NCI-H82 (cell line): ENCODE measurements at places on chromosomes 7 and 10.
A peak's percentile ranks its signal among the peaks of the same experiment; 100 is the strongest.

- peak; percentile 77 for DNase-seq
These were observed 539 bp upstream of the MKLN1 start for GRCh38 chr7:131327049-131327625.

GRCh38 chr10:63573068-63573697, 52.0 kb downstream of the REEP3 start:
- no peak for DNase-seq

GRCh38 chr10:43226441-43226840, 40.4 kb downstream of the RASGEF1A start:
- no peak for DNase-seq

DNA sequence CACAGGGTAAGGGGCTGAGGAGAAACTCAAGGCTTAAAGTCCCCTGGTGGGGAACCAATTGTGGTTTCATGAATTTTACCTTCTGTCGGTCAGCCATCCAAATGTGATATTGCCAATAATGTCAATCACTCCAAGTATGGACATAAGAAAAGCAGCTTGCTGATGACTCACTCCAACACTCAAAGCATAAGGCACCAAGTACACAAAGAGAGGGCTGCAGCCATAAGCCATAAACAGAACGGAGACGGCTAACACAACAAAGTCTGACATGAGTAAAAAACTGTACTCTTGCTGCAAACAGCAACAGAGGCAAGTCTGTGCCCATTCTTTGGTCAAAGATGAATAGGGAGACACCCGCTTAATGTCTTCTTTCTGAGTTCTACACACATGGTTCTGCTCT, 24.2 kb downstream of the IFIT5 start:
- no peak for DNase-seq

- no peak for DNase-seq
These were observed 673.3 kb upstream of the LRRN3 start for GRCh38 chr7:110417611-110418010.

GRCh38 chr10:91210435-91210834, 10.0 kb upstream of the PCGF5 start:
- peak; percentile 11 for DNase-seq

- DNase-seq, result no peak
These were observed 117.4 kb downstream of the CABCOCO1 start for GRCh38 chr10:61779950-61780659.

GRCh38 chr7:87933605-87933952, 472 bp upstream of the ADAM22 start:
- DNase-seq, result no peak

DNA sequence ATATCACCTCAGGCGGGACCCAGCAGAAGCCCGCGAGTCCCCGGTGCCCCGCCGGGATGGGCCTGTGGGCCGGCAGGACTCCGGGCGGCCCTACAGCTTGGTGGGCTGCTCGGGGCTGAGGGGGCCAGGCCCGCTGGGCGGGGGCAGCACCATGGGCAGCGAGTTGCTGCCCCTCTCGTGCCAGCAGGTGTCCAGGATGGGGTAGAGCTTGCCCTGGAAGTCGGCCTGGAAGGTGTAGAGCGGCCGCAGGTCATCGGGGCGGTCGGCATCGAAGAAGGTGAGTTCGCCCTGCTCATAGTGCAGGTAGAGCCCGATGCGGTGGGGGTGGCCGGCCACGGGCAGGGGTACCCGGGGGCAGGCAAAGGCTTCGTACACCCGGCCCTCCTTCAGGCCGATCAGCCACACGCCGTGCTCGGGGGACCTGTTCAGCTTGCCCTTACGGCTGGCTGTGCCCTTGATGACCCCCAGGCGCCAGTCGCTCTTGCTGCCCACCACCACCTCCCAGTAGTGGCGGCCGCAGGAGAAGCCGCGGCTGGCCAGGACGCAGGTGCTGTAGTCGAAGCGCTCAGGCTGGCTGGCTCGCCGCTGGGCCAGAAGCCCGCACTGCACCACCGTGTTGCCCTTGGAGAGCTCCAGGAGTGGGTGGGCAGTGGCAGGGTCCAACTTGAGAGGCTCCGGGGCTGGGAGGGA, 4.3 kb upstream of the NSUN5 start:
- DNase-seq, result no peak

- no peak for DNase-seq
These were observed 3.4 kb downstream of the ENTPD1 start for GRCh38 chr10:95759233-95759826.

DNA sequence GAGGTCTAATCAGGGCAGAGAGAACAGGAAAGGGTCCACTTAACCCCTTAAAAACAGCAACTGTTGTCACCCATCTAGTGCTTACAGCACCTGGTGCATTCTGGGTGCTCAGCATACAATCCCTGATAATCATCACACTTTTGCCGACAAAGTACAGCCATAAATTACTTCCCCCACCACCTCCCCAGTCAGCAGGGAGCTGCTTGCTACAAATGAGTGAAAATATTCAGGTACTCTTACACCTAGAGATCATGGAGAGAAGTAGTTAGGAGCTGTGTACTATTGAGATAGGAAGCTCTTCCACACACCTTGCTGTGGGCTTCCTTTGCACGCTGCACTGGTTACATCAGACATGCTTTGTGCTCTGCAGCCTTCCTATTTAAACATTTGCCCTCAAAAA, 723.5 kb upstream of the GALNT17 start:
- no peak for DNase-seq

DNA sequence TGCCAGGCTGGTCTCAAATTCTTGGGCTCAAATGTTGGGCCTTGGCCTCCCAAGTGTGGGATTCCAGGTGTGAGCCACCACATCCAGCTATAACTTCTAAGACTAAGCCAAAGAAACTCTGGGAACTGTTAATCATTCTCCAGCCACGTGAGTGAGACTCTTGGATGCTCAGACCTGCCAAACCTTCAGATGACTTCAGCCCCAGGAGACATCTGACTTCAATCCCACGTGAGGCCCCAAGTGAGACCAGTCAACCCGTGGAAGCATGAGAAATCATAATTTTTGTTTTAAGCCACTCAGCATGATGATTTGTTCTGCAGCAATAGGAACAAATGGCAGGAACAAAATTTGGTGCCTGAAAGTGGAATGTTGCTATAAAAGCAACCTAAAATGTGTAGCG, 4.3 kb upstream of the PCBD1 start:
- DNase-seq, result no peak

DNA sequence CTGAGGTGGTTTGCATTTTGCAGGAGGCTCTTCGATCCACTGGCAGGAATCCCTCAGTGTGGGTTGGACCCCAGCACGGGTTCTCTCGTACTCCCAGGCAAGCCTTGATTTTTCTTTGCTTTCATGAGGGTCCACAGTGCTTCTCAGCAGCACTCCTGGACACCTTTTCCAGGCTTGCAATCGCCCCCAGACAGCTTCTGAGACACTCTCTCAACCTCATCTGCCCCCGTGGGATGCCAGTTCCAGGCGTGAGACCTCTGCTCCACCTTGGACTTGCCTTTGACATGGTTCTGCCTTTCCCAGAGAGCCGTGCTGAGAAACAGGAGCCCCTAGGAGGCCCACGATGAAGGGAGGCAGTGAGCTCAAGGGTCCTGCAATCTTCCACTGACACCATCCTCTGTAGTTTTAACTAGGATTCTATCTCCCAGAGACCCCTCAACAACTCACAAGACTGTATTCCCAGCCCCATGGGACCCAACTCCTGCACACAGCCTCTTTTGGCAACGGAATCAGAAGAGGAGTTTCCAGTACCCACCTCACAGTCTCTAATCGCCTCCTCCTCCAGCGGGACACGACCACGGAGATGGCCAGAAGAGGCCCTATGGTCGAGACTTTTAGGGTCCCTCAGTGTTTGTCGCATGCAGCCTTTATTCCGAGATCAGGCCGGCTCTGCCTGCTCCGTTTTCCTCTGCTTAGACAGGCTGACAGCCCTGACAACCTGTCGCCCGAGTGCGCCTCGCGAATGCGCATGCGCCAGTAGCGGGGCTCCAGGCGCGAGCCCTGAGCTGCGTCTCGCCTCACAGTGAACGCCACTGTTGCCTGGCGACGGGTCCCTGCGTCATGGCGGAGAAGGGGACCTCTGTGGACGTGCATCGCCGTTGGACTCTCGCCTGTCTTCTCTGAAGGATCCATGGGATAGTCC, 26.0 kb upstream of the ZNF273 start:
- peak; percentile 85 for DNase-seq

DNA sequence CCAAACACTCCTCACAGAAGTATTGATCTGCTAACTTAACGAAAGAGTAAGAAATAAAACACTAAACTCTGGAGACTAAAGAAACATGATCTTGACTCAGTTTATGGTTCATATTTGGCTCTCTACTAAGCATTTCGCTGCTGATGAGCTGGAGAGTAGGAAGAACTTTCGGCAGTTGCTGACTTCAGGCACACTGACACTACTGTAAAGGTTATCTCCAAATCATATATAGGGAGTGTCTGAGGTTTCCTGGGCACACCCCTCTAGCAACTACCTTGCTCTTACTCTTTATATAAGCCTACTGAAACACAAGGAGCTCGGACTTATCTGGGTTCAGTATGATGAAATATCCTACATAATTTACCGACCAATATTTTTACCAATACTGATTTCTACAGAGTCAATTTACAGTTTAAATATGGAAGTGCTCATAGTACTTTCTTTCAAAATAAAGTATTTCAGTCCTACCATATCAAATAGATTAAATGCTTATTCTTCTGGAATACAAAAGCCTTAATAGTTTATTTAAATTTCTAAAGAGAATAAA, 39.5 kb downstream of the ERCC6 start:
- DNase-seq, result no peak

DNA sequence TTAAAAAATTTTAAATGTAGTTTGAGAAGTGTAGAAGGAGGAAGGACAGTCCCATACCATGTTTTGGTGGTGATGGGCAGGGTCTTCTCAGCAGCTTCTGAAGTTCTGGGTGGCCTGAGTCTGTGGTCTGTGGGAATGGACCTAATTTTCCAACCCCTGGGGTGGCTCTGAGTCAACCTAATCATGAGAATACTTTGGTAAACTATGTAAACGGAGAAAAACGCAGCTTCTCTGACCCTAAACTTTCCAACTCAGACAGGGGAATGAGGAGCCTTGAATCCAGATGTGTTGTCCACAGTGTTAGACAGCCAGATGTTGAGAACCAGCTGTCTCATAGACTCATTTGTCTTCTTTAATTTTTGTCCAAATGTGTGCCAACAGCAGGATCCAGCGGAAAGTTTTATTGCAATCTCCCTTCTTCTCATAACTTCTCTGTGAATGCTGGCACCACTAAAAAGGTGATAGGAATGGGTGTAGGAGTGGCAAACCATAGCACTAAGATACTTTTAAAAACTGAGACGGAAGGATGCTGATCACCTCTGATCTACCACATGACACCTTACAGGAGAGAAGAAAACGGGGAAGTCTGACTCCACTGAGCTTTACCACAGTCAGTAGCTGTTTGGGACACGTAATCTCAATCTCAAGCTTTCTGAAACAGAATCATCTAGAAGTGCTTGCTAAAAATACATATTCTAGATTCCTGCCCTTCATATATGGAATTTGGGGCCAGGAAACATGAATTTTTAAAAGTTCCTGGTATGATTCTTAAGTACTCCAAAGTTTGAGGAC, 90.5 kb upstream of the PHYHIPL start:
- DNase-seq, result no peak

GRCh38 chr7:137879357-137880158, 32.8 kb upstream of the DGKI start:
- no peak for DNase-seq

GRCh38 chr7:171912-172515, 20.4 kb upstream of the FAM20C start:
- DNase-seq, result no peak

GRCh38 chr10:123241391-123242141, 87.4 kb downstream of the BUB3 start:
- no peak for DNase-seq

GRCh38 chr10:74460812-74461211, 309.8 kb downstream of the ADK start:
- DNase-seq, result no peak

DNA sequence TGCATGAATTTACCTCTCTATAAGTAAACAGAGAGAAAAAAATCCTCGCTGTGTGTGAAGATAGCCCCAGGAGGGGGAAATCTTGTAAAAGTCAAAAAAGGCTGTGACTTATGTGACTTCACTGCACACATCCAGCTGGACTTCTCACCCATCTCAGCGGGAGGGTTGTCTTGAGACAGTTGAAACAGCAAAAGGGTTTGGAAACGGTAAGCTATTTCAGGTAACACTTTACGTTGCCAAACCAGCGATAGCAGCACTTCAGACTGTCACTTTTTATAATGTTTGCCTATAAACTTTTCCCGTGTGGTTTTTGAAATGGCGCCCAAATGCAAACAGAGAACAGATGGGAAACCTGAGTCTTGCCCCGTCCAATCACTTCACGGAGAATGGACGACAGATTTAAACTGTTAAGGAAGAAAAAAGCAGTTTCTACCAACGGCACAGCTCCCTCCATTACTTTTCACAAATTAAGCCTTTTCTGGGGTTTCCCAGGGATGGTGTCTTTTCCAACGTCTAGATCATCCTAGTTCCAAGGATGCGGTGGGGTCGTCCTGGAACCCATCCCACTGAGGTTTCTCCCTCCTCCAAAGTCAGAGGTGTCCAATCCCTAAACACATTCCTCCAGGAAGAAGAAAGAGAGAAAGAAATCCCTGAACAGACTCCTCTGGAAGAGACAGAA, 25.2 kb downstream of the FGFR2 start:
- no peak for DNase-seq

- no peak for DNase-seq
These were observed 8.0 kb upstream of the MNX1 start for GRCh38 chr7:157018328-157018996.

DNA sequence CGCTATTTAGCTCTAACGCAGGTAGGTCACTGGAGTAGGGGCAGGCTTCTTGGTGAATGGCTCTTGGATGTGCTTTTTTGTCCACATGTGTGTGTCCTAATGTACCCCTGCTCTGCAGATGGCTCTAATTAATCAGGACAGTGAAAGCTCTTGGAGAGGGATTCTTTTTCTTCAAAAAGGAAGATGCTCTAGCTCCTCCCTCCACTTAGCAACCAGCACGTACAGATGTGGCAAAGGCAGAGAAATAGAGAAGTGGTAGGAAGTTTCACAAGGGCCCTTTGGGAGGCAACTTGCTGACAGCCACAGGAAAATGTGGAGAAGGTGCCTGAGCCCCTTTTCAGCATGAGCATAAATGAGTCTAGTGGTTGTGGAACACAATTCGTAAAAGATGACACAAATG, 221.7 kb downstream of the PLXNA4 start:
- no peak for DNase-seq

DNA sequence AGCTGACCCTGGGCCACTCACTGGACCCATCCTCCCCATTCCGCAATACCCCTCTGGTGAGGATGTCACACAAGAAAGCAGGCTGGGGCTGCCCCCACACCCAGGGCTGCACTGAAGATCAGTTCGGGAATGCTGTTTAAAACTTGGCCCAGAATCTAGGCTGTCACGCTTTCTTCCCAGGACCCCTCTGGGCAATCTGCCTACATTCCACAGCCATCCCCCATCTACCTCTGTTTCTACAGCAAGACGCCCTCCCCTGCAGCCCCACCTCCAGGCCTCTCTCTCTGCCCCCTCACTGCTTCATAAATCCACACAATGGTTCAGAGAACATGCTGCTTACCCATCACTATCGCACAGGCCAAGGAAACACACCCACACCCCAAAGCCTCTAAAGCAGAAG, 36.1 kb downstream of the XPNPEP1 start:
- no peak for DNase-seq
